Colonic mucosa (tissue), 4 donors: ENCODE measurements at places on chromosomes 6 and 20. TPM values are rescaled to one million over a fixed set of nuclear protein-coding genes. Genes with fewer than 3 reads are reported as not detected.

Gene OPRM1
- total RNA-seq: not detected

Gene PTCRA
- not detected for total RNA-seq

Gene TPD52L1
- 15.5 TPM for total RNA-seq

Gene MAP7
- total RNA-seq: 74.3 TPM

Gene SNPH
- total RNA-seq: 2.4 TPM

Gene CCN6
- total RNA-seq: not detected

Gene RIN2
- total RNA-seq: 82.0 TPM

Gene ANKRD66
- total RNA-seq: not detected

Gene BTBD3
- 52.1 TPM for total RNA-seq

DNA sequence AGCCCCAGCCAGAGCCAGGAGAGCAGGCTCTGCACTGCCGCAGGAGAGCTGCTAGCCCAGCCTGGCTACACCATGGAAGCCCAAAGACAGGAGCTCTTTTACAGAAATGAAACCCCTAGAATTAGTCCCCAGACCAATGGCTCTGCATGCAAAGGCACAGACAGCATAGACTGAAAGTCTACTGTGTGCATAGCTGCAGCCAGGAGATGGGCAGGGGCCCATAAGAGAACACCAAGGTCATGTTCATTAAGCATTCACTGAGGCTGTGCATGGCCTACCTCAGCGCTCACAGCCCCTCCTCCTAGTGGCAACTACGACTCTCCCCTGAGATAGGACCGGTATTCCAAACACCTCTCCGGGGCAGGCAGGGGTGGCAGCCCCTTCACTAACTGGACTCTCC, 34.9 kb downstream of the SNX5 start:
- DNase-seq: no peak

DNA sequence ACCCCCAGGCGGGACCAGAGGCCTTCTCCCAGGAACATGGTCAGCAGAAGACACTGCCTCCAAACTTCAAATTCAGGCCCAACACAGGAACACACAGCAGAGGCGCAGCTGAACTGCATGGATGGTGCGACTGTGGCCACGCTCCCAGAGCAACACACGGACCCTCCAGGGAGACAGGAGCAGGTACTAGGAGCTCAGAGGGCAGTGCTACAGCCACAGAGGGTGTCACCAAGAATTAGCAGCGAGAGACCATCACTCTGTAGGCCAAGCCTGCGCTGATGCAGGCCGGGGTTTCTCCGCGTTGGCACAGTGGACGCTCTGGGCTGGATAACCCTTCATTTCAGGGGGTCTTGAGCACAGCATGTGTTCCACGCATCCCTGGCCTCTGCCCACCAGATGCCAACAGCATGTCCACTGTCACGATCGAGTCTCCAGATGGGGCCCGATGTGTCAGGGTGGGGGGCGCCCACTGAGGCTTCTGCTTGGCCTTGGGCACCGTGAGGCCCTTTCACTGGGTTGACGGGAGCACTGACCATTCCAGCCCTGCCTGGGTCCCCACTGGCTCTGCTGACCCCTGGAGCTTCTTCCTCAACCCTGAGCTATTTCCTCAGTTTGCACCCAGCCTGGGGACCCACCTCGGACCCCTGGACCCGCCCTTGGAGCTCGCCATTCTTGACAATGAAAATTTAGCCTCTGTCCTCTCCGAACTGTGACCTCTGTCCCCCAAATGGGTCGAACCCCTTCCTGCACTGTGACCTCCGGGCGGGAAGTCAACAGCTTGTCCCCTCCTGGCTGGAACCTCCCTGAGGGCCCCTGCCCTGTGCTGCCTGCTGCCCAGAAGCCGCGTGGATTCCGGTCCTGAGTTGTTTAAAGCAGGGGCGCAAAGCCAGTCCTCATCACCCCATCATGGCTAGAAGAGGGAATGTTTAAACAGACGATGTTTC, 239.4 kb downstream of the DLL1 start:
- no peak for DNase-seq

GRCh38 chr20:49675368-49676151, 38.1 kb downstream of the B4GALT5 start:
- peak; percentile 77 for DNase-seq

GRCh38 chr20:4014031-4014474, 1.3 kb downstream of the RNF24 start:
- peak; percentile 78 for DNase-seq

DNA sequence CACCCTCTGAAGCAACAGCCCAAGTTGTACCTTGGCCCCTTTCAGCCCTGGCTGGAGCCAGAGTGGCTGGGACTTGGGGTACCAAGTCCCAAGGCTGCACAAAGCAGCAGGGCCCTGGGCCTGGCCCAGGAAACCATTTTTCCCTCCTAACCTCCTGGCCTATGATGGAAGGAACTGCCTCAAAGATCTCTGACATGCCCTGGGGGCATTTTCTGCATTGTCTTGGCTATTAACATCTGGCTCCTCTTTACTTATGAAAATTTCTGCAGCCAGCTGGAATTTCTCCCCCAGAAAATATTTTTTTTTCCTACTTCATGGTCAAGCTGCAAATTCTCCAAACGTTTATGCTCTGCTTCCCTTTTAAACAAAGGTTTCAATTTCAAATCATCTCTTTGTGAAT, 269.4 kb upstream of the CDYL start:
- DNase-seq: no peak

GRCh38 chr6:53523511-53524454, 21.1 kb downstream of the GCLC start:
- no peak for DNase-seq

DNA sequence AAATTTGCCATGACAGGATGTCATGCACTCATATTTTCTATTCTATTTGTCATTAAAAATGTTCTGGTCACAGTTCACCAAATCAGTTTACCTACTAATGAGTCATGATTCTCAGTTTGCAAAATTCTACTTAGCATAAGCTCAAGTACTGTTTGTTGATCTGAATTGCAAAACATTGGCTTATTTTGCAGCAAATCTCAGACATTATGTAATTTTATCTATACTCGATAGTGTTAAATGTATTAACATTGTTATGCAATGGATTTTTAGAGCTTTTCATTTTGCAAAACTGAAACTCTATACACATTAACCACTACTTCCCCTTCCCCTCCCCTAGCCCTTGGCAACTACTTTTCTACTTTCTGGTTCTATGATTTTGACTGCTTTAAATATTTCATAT, 213.8 kb upstream of the ZFP64 start:
- DNase-seq: no peak

DNA sequence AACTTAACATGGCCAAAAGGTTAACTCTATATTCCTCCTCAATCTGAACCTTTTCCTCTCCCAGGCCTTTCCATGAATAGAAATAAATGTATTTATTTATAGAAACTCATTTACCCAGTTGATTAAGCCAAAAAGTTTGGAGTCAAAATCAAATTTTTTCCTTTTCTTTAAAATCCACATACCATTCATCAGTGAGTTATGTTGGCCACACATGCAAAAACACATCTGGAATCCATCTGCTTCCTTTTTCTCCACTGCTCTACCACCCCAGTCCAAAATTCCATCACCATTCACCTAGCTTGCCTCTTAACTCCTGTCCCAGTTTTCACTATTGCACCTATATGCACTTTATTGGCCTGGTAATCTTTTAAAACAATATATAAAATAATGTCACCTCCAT, 62.4 kb upstream of the TMEM200A start:
- no peak for DNase-seq

DNA sequence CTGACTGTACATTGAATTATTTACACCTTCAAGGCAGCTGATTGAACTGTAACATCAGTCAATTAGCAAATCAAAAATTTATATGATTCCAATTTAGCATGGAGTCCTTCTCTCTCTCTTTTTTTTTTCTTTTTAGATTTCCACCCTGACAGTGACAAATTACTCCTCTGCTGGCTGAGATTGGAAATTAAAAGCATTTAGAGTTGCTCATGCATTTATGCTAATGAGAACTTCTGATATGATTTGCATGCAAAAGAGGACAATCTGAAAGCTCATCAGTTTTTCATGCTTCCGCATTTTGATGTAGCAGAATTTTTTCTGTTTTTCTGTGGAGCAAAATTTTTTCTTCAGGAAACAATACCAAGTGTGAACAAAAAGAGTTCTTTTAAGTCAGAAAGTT, 130.5 kb upstream of the NOX3 start:
- no peak for DNase-seq

DNA sequence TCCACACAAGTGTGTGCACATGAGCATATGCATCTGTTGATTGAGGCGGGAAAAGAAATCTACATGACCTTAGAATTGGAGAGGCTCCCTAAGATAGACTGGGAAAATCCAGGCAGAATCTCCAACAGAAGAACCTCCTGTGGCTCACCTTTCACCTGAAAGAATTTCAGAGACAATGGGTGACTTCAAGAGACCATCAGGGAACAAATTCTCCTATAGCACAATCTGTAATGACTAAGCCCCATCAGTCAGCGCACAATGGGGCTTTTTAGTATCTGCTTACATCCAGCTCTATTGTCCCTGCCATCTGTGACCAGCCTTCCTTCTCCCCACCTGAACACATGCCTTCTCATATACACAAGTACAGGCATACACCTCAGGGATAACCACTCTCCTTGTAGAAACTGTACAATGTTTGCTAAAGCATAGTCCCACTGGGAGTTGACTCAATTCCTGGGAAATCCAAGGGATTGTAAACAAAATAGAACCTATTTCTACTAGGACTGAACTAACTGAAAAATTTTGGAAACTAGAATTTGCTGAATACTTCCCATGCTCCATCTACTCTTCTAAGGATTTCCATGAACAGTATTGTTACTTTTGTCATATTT, 150.8 kb upstream of the STXBP5 start:
- DNase-seq: no peak

DNA sequence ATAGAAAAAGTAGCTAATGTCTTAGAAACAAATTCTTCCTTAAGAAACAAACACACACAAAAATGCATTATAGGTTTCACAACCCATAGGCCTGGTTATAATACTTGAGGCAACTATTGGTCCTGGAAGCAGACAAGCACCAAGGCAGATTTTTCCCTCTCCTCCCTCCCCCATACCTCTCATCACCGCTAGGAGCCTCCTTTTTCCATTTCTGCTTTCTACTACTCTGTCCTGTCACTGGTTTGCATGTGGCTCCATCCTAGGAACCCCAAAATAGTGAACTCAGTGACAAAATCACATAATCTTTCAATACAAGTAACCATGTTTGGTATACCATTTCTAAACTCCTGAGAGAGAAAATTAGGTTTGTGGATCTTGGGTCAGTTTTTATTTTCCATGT, 66.1 kb downstream of the HMGCLL1 start:
- DNase-seq: no peak

DNA sequence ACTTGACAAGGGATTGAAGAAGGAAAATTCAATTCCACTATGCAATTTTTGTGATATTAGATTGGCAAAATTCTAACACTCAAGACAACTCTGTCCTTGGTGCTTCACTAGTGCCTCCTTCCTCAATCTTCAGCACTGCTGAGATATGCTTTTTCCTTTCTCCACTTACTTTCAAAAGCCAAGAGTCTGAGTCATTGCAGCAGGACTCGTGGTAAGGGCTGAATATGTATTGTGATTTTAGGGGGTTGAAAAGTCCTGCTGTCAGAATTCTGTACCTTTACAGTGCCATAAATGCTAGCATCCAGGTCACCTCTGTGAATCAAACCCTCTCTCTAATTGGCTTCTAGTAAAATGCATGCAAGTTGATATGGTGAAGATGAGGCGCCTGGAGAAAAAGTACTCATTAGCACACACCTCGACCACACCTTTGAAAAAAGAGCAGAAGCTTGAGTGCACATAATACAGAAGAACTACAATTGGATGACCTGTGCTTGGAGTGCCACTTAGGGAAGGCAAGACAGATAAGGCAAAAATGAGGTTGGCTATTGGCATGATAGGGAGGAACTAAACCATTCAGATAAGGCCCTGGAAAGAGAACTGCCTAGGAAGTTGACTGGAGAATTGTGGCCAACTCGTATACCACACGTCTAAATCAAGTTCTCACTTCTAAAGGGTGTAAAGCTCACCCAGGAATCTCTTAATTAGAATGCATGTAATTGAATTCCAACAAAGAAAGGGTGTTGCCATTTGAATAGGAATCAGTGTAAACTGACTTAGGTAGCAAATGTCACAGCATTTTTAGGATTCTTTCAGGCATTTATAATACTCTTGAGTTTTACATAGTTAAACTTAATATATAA, 43.6 kb upstream of the FAM83B start:
- DNase-seq: no peak

DNA sequence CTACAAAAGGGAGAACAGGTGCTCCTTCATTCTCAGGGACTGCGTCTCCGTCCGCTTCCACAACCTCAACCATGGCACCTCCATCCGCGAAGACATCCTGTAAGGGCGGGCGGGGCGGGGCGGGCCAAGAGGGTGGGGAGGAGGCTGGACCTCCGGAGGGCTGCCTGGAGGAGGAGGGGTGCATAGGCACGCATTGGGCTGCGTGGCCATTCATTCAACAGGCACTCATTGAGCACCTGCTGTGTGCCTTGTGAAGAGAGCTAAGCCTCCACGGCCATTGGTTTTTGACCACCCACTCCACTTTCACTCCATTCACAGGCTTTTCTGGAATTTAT, 435 bp downstream of the ZSWIM3 start:
- DNase-seq: no peak

GRCh38 chr20:19880256-19881079, 122.4 kb downstream of the RIN2 start:
- DNase-seq: peak; percentile 54

GRCh38 chr20:25230166-25230831, 17.6 kb upstream of the PYGB start:
- no peak for DNase-seq

DNA sequence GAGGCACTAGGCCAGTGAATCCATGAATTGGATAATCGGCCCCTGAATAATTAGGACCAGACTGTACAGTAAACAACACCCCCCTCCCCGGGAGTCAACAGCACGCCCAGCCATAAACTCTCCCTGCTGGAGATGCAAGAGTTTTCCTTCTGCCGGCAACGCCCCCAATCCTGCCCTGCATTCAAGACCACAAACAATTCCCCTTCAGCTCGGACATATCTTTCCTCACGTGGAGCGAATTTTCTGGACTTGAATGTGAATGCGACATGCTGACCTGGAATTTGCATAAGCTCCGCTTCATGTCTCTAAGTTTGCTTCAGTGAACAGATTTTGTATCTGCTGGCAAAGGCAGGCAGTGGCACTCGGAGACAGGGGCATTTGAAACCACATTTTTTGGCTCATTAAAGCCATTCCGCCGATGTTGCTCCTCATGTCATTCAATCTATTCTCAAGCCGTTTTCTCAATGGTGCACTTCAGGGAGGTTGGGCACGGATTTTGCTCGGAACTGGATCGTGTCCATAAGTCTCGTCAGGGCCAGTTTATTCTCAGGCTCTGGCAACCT, 38.0 kb upstream of the GMPR start:
- peak; percentile 65 for DNase-seq

GRCh38 chr20:21002486-21002885, 103.7 kb downstream of the LINC00237 start:
- no peak for DNase-seq

- DNase-seq: no peak
These were observed 267.2 kb upstream of the ECI2 start for GRCh38 chr6:4402477-4402976.

- no peak for DNase-seq
These were observed 73.7 kb downstream of the LYRM2 start for GRCh38 chr6:89564752-89565427.
